Stimulated activated CD4-positive, alpha-beta T cell treated with anti-CD3 and anti-CD28 coated beads, Interleukin-1b, Interleukin-23, amount 100 ng/mL, for 24 hours (primary cell): ENCODE measurements at places on chromosomes 12 and 14.

GRCh38 chr12:69555461-69555860 lies 29.8 kb upstream of the CCT2 start:
- DNase-seq: no peak

GRCh38 chr12:88897723-88898122 lies 317.5 kb upstream of the KITLG start:
- no peak for DNase-seq

- no peak for DNase-seq
Measured at GRCh38 chr14:84671776-84672175, 858.2 kb upstream of the FLRT2 start.

DNA sequence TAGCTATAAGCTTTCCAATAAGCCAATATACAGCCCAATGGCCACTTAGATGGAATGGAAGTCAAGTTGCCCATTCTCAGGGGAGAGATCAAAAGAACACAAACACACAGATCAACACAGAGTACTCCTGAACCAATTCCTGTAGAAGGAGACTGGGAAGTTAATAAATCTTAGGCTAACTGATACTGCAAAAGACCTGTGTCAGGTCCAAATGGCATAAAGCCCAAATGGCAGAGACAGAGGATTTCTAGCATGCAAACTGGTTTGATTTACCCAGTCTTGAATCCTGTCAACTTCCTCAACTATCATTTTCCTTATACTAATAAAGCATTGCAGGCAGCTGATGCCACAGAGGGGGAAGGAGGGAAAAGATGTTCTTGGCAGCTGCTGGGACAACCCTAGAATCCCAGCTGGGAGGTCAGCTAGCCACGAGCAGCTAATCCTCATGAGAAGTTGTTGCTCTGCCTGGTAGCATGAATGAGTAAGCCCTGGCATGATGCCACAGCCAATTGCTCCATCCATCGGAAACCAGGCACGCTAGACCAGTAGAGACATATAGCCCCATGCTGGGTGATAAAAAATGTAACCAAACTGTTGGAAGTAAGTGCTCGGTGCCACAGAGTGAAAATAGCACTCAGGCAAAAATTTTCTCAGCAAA lies 26.2 kb downstream of the ANG start:
- no peak for DNase-seq

DNA sequence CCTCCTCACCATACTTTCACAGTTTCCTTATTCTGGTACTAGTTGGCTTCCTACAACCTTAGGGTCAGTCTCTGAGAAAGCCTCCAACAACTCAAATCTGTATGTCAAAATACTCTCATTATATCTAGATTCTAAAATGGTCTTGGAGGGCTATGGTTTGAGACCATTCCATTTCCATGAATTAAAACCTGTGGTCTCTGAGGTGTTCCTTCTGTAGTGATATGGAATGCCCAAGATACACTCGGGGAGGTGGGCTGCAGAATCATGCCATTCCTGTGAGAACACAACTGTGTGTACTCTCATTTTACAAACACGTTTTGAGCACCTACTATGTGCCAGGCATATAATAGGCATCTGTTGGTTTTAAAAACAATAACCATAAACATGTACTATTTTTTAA lies 74.0 kb downstream of the FERMT2 start:
- DNase-seq: no peak

DNA sequence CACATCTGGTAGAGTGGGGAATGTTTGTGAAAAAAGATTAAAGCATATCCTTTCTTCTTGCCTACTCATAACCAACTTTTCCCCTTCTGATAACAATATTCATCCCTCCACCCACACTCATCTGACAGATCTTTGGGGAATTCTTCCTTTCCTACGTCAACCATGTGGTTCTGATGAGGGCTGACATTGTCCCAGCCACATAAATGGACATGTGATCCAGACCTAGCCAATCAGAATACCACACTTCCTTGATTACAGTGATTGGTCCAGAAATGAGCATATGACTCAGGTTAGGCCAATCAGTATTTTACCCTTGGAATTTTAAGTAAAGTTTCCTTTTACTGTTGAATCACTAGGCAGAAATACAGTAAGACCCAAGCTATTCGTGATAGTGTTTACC lies 58.9 kb downstream of the GPR65 start:
- no peak for DNase-seq

GRCh38 chr14:74314576-74314975 lies 11.8 kb upstream of the ABCD4 start:
- DNase-seq: no peak

- DNase-seq: no peak
Measured at GRCh38 chr14:23375527-23376251, 1.2 kb upstream of the CMTM5 start.

DNA sequence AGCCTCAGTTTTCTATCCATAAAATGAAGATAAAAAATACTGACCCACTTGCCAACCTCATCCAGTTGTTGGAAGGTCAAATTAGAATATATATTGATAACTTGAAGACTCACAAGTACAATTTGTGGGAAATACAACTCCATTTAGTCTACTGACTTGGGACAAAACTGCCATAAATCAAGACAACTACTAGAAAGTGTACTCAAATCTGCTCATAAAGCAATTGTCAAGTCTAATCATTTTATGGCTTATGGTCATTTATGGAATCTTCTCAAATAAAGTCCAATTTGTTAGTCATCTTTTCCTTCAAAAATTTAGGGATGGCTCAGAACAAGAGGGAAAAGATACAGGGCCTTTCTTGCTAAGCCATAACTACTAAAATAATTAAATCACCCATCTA lies 7.0 kb downstream of the BTG1 start:
- DNase-seq: no peak
